Renal pelvis (tissue), 12 donors: ENCODE measurements at places on chromosomes 7 and 10. TPM values are rescaled to one million over a fixed set of nuclear protein-coding genes. Genes with fewer than 3 reads are reported as not detected.

Gene NDUFB2
- polyA plus RNA-seq: 199 TPM

DNA sequence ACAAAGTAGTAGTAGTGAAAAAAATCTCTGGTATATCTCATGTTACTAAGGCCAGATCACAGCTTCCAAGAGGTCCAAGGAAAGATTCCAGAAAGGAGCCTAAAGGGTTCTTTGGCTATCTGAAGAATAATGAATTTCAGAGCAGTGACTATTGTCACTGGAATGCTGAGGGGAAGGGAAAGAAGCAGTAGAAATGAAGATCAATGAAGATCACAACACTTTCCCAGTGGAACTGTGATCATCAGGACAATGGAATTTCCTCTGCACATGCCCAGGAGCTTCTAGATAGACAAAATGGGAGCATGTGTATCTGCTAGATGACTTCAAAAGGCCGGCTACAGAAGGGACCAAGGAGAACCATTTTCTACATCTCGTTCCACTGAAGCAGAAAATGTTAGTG, 219.5 kb upstream of the PHYHIPL start:
- no peak for DNase-seq

GRCh38 chr10:67612577-67613537, 83.1 kb downstream of the CTNNA3 start:
- no peak for DNase-seq

GRCh38 chr7:154440058-154440457, 387.9 kb downstream of the DPP6 start:
- no peak for DNase-seq

Gene FAM25C
- not detected for polyA plus RNA-seq

DNA sequence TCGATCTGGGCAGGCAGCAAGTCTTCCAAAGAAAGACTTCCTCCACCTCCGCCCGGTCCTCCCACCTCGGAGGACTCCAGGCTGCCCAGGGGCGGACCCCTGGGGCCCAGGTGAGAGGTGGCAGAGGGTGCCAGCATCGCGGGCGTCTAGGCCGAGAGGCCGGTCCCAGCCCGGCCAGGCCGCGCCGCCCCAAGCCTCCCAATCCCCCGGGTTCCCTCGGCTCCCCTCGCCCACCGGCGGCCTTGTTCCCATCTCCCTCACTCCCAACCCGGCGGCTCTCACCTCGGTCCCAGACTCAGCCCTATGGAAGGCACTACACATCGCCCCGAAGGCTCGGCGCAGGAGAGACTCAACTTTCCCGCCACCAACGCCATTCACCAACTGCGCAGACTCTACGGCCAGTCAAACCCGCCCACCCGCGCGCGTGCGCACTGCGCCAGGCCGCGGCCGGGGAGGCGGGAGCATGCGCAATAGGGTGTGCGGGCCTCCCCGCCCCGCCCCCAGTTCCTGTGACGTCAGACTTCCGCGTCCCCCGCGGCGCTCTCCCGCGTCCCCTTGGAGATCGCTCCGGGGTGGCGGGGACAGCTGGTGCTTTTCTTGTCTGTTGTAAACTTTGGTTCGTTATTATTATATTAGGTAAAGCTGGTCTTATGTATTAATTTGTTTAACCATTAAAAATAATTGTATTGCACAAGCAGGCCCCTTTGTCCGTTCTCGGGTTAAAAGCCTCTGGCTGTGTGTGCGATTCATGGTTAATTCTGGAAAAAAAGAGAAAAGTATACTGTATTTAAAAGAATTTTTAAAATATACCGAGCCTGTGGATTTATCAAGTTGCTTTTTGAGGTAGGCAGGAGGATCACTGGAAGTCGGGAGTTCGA, at the start of gene XRCC2:
XRCC2 (minus strand) TSS at position 383 of the 878 bp plus-strand sequence; CDS start at position 321, 62 bp downstream.
- DNase-seq: peak; percentile 91

- no peak for DNase-seq
These were observed 55.7 kb downstream of the CSTF2T start for GRCh38 chr10:51643734-51644133.

DNA sequence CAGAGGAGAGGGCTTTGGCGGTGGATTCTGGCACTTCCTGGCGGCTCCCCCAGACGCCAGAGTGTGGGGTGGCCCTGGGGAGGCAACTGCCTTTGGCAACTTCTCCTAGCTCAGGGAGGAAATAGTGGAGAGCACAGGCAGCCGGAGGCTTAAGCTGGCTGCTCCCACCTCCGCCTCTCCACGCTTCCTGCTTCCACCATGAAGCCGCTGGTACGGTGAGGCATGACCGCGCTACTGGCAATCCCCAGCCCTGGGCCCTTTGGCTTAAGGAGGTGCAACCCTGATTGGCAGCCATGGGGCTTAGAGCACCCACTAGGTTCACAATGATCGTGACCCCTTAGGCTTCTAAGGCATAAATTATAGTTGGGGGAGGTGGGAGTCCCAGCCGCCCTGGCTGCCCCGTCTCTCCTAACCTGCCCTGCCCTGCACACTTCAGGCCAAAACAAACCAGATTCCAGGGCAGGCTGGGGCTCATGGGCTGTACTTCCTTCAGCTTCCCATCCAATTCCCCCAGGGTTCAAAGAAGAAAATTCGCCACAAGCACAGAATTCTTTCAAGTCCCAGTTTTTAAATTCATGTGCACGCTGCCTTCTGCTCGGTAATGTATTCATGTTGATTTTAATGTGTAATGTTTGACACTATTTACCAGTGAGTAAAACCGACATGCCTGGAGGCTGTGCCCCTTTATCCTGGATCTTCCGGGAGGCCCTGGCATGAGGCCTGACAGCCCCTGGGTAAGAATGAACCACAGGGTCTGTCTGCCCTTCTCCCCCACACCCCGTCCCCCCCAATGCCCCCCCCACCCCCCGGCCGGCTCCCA, 90.7 kb upstream of the LRRC4 start:
- DNase-seq: no peak

Gene LOXL4
- 3.7 TPM for polyA plus RNA-seq

Gene FAM131B
- 2.6 TPM for polyA plus RNA-seq

GRCh38 chr10:68088740-68089139, 13.7 kb upstream of the HERC4 start:
- DNase-seq: no peak

DNA sequence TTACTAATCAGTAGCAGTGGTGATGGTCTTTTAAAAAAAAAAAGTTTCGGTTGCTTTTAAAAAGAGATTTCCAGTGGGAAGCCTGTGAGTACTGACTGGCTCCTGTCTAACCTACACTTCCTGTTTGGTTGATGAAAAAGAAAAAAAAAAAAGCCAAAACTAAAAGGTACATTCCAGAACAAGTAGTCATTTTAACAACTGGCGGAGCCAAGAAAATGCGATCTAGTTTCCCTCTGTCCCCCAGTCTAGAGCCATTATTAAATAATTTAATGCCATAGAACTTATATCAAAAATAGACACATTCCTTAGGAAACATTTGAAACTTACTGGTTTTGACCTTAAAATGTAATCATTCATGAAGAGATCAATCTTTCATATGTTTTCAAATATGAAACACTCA, 254.2 kb upstream of the C7orf33 start:
- no peak for DNase-seq

Gene CTBP2
- polyA plus RNA-seq: 100 TPM

DNA sequence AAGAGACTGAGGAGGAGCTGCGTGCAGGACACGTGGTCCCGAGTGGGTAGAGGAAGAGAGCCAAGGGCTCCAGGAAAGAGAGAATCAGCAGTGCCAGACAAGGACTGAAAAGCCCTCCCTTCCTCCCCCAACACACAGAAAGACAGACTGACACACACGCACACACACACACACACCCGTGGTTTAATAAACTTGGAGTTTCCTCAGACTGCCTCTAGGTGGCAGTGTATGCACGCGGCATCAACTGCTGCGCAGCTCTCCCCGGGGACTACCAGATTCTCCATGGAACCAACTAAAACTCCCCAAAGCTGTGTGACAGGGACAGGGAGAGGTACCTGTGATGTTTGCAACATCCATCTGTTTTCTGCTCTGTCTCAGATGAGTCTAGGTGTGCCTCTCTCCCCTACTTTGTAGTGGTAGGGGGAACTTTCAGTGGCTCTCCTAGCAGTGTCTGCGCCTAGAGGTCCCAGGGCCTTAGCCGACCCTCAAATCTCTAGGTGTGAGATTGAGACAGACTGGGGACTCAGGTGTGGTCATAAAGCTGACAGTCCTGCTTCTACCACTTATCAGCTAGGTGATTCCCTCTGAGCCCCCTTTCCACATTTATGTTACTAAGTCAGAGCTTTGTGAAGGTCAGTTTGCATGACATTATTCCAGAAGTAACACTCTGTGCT, 9.3 kb upstream of the TSPAN14 start:
- DNase-seq: no peak
